ENCODE measurements at places on chromosomes 16 and 17.

DNA sequence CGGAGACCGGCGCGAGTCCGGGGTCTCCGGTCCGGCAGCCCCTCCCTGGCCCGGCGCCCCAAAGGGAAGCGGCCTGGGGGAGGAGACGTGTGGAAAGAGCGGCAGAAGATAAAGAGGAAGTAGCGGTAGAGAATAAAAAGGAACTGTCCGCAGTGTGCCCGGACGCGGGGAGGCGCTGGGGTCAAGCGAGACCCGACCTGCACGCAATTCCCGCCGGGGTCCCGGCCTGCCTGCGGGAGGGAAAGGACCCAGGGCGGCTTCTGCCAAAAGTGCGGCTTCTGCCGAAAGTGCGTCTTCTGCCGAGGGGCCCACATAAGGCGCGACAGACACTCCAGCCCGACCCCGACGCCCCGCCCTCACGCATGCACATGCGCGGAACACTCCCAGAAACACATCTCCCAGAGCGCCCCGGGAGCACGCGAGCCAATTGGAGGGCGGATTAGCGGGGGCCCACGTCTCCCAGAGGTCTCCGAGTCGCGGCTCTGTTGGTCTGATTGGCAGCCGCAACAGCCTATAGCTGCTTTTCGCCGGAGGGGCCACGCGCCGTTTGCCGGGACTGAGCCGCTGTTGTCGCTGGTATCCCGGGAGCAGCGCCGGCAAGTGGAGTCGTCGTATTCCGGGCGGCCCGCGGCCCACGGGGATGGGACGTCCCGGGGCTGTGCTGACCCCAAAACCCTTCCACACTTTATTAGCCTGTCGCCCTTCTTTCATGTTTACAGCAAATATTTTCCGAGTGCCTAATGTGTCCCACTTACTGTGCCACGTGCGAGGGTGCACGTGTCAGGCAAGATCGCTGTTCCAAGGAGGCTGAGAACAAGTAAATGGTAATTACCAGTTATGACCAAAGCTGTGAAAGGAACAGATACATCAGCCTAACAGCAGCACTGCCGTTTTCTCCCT lies 8.0 kb upstream of the MEFV start:
- DNase-seq = peak; percentile 99

DNA sequence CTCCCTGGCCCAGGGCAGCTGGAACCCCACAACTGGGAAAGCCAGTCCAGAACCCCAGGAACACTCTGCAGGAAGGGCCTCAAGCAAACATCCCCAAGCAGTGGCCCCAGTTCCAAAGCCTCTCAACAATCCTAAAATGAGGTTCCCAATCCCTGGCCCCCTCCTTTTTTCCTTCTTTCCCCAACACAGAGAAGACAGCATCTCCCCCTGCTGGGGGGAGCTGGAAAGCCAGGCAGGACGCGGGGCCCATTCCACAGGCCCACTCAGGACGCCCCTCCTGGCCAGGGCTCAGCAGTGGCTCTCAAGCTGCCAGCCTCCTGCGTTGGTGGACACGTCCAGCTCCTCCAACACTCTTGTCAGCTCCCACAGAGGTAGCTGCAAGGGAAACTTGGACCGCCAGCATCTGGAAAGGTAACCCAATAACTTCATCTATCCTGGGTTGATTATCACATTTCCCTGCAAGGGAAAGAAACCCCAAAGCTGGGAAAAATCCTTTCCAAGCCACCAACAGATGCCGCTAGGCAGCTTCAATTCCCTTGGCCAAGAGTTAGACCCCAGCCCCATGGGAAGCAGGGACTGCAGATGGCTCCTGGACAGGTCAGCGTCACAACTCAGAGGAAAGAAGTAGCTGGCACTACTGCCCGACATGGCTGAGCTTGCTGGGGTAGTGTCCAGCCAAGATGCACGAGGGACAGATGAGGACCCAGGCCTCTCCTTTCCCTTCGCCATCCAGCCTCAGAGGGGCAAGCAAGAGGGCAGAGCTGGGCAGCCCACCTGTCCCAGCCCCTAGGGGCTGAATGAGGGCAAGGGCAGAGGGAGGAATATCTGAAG lies 7.6 kb downstream of the HDAC5 start:
- DNase-seq = no peak

DNA sequence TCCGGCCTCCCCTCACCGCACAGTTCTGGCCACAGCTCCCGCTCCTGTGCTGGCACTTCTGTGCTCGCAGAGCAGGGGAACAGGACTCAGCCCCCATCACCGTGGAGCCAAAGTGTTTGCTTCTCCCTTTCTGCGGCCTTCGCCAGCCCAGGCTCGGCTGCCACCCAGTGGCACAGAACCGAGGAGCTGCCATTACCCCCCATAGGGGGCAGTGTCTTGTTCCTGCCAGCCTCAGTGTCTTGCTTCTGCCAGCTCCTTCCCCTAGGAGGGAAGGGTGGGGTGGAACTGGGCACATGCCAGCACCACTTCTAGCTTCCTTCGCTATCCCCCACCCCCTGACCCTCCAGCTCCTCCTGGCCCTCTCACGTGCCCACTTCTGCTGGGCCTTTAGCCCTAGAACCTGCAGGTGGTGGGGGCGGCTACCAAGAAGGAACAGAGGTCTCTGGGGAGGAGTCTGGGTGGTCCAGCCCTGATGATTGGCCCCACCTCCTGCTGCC lies 645 bp upstream of the ELMO3 start:
- DNase-seq = no peak

- no peak for DNase-seq
These were observed 70.4 kb downstream of the TMEM100 start for GRCh38 chr17:55652114-55652823.

GRCh38 chr16:86452451-86452850 lies 57.9 kb upstream of the FOXF1 start:
- no peak for DNase-seq
